CD8-positive, alpha-beta T cell (primary cell): ENCODE measurements at places on chromosomes 4 and X.

- DNase-seq, result no peak
Measured at GRCh38 chr4:123526511-123526910, 129.9 kb downstream of the SPRY1 start.

DNA sequence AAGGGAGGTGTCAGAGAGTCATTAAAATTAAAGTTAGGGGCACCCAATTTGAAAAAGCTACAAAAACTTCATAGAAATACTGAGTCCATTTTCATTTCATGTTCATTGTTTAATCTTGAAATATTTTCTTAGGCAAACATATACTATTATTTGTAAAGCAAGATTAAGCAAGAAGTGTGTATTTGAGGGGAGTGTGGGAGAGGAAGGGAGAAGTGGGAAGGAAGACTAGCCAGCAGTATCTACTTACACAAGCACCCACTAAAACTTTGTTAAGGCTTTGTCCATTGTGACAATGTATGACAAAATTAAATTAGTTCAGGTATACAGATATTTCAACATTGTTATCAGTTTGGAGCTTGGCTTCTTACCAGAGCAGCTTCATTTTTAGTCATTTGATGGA is 222.9 kb downstream of the ARHGAP24 start:
- DNase-seq, result no peak

GRCh38 chrX:21975812-21976211 is 35.3 kb downstream of the SMS start:
- no peak for DNase-seq

DNA sequence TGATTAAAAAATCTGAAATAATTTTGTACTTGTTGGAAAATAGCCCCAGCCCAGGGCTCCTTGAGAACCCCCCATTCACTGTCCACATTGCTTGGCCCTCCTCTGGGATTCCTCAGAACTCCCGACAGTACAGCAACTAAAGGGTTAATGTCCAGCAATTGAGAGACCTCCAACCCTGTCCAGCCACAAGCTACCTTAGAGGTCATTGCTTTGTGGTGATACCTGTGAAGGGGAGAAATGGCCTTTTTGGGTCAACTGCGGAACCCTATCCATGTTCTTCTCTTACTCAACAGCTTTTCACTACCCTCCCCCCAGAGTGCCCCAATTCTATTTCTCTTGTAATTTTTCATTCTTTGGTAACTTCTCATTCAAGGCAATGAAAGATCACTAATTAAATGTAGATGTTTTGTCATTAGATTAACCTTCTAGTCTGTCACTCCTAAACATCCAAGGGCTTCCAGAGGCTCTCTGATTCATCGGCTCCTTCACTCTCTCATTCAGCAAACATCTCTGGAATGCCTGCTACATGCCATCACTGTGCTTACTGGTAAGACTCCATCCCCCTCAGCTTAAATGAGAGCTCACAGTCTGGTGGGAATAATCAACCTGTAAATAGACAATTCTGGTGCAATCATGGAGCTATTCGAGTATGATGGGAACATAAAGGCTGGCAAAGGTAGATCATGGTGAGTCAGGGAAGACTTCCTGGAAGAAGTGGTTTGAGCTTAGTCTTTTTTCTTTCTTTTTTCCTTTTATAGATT is 241.4 kb upstream of the PGRMC2 start:
- DNase-seq, result no peak

- no peak for DNase-seq
Measured at GRCh38 chr4:56342746-56343145, 44.5 kb downstream of the AASDH start.

DNA sequence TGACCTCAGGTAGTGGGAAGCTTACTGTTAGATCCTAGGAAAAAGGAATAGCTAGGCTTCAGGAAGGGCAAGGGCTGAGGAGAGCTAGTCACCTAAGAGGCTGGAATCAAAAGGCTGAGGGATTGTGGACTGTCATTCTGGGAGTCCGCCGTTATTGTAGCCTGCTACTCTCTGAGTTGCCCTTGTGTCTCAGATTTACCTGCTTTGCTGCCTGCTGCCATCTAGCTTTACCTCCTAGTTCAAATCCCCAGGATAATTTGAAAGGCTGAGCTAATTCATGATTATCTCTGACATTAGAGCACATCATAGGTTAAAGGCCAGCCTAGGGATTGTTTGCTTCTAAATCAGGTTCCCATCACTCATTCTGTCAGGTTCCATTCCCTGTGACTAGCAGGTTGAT is 120.2 kb downstream of the FHIP1A start:
- no peak for DNase-seq

DNA sequence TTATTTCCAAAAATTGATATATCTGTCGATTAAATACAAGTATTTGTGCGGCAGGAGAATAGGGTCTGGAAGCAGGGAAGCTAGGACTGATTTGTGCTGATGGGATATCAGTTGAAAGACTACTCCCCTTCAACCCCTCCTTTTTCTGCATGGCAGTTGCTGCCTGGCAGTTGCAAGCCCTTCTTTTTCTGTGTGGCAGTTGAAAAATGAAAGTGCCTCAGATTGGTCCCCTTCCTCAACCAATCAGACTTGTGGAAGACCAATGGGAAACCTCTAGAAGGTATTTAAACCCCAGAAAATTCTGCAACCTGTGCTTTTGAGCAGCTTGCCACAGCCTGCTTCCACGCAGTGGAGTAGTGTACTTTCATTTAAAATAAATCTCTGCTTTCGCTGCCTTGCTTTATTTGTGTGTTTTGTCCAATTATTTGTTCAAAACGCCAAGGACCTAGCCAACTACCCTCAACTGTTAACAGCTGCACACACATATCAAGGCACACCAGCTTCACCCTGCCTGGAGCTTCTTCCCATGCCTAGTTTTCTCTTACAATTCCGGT is 1.5 kb upstream of the TMA16 start:
- no peak for DNase-seq

GRCh38 chr4:123599920-123600810 is 203.6 kb downstream of the SPRY1 start:
- peak; percentile 79 for DNase-seq

DNA sequence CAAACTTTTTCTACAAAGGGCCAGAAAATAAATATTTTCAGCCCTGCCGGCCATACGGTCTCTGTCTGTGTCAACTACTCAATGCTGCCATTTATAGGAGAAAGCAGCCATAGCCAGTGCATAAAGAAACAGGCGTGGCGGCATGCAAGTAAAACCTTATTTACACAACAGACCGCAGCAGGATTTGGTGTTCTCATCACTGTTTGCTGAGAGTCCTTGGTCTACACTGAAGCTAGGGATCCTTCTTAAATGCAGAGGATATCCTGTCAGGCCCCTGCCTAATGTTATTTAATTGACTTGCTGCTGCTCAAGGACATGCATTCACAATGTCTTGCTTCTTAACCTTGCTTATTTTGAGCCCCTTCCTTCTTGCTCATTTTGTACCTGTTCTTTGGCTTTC is 54.7 kb downstream of the CPE start:
- no peak for DNase-seq

DNA sequence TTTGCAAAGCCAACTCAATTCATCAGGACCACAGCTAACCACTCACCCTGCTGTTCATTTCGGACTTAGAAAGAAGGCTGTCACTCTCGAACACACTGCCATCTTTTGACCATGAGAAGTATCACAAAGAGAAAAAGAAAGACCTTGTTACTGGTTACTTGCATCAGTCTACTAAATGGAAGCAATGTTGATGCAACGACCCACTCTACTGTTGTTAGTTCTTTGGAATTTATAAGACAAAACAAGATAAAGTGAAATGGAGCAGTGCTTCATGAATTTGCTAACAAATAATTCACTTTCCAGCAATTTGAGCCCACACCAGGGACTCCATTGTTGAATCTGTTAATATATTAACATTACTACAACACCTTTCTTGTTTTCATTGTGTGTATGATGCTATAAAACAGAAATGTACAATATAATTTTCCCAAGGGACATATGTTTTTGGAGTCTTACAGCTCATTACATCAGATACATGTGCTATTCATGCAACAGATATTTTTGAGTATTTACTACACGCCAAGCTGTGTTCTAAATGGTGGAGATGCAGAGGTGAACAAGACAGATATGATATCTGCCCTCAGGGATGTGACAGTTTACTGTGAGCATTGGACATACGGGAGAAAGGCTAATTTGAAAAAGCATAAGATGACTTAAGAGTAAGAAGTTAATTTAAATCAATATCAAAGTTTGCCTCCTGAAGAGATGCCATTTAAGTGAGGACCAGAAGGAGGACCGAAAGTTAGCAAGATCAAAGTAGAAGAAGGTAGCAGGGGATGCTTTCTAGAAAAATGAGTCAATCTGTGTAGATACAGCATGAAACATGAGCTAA is 87.2 kb downstream of the AREG start:
- no peak for DNase-seq

- no peak for DNase-seq
Measured at GRCh38 chrX:123550829-123551228, 182.0 kb downstream of the THOC2 start.

DNA sequence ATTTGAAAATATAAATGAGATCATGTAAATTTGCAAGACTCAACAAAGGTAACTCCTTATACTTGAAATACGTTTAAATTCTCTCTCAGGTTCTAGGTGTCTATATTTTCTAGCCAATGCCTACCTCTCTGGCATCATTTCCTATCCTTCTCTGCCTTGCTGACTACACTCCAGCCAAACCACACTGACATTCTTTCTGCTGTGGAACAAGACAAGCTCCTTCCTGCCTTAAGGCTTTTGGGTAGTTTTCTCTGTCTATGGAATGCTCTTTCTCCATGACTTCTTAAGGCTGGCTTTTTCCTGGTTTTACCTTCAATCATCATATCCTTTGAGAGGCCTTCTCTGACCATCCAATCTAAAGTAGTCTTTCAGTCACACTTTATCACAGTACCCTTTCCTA is 201.0 kb downstream of the SPRY1 start:
- no peak for DNase-seq

GRCh38 chr4:123555233-123555806 is 158.7 kb downstream of the SPRY1 start:
- DNase-seq, result no peak

DNA sequence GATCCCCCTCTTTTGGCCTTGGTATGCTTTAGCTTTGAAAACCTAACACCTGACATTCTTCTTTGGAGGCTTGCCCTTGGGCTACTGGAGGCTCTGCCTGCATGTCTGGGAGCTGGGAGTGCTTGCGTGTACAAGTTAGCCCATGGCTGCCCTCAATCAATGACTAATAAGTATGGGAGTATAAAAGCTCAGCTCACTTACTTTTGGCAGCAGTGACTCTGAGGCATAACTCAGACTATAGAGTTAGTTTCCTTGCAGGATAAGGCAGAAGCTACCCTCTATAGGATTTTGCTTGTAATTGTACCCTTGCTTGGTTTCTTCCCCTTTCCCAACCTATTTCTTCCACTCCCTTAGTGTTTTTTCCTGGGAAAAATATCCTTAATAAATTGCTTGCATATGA is 247.9 kb downstream of the PPP1R2C start:
- no peak for DNase-seq

- no peak for DNase-seq
Measured at GRCh38 chr4:89001647-89002445, 55.1 kb downstream of the FAM13A start.

GRCh38 chrX:121579016-121579760 is 531.8 kb downstream of the GLUD2 start:
- DNase-seq, result no peak

- no peak for DNase-seq
Measured at GRCh38 chr4:122000849-122001248, 49.0 kb upstream of the TRPC3 start.

GRCh38 chr4:24768604-24769003 is 26.8 kb upstream of the SOD3 start:
- no peak for DNase-seq

GRCh38 chr4:53919535-53919934 is 144.9 kb downstream of the CHIC2 start:
- no peak for DNase-seq

DNA sequence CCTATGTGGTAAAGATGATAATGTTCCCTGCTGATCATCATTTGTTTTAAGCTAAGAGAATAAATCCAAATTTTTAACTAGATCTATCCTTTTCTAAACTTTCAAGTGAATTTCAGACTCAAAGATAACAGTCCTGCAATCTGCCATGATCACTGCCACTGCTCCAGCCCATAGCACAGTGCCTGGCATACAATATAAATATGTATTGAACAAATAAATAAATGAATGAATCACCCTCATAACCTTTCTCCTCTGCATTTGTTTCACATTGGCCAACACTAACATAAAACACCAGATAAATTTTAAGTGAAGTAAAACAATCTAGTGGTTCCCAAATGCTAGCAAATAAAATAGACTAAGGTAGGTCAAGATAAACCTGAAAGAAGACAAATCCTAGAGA is 439.0 kb downstream of the GPM6A start:
- no peak for DNase-seq

DNA sequence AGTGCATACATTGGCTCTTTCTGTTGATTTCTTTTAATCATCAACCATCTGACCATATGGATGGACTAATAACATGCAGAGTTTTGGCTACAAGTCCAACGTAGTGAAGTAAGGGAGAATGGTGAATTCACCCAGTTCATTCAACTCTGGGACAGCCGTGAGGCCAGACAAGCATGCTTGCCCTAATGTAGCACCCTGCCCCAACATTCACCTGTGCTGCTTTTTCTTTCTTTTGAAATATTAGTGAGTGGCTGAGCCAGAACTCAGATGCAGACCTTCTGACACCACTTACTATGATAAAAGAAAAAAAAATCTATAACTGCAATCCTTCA is 17.5 kb downstream of the ARSJ start:
- no peak for DNase-seq

GRCh38 chrX:150610043-150610442 is 41.6 kb downstream of the MTM1 start:
- DNase-seq, result no peak

- no peak for DNase-seq
Measured at GRCh38 chr4:150938417-150938816, 76.7 kb downstream of the LRBA start.

DNA sequence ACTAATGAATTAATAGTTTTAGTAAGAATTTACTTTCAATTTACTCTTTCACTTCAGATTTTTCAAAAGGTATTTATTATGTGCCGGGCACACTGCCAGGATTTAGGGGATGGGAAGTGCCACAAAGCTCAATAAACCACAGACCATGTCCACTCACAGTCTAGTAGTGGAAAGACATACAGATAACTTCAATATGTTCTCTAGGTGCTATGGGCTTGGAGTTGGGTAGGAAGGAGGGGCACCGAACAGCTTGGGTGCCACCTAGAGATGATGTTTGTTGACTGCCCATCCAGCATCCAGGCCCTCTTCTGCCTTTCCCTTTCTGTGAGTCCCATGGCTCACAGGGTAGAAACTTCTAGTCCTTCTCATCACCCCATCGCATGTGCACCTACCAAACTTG is 17.8 kb downstream of the MFAP3L start:
- no peak for DNase-seq
